ENCODE measurements at places on chromosomes 11 and 22.

- DNase-seq: no peak
Measured at GRCh38 chr11:47061429-47062178, 115.1 kb downstream of the ARFGAP2 start.

GRCh38 chr11:72589802-72590761, 84.1 kb downstream of the PDE2A start:
- DNase-seq: peak; percentile 26

DNA sequence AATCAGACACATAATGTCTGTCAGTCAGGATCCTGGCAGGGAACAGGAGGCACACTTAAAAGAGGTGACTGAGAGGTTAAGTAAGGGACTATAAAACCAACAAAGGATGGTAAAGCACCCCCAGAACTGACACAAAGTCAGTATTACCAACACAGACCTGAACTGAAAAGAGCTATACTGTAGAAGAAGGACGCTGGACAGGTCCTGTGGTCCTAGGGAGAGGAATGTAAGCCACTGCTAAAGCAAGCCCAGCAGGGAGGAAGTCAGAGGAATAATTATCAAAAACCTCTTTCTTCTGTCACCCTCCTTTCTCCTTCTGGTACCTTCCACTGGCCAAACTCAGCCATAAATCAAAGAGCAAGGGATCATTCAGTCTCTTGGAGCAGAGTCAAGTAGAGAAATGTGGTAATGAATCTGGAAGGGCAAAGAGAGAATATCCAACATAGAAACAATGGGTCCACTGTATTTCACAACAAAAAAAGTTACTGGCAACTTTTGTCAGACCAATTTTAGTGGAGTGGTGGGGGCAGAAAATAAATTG, 33.4 kb upstream of the ANGPTL5 start:
- DNase-seq: no peak

- no peak for DNase-seq
Measured at GRCh38 chr11:33172996-33173395, 11.7 kb upstream of the CSTF3 start.

DNA sequence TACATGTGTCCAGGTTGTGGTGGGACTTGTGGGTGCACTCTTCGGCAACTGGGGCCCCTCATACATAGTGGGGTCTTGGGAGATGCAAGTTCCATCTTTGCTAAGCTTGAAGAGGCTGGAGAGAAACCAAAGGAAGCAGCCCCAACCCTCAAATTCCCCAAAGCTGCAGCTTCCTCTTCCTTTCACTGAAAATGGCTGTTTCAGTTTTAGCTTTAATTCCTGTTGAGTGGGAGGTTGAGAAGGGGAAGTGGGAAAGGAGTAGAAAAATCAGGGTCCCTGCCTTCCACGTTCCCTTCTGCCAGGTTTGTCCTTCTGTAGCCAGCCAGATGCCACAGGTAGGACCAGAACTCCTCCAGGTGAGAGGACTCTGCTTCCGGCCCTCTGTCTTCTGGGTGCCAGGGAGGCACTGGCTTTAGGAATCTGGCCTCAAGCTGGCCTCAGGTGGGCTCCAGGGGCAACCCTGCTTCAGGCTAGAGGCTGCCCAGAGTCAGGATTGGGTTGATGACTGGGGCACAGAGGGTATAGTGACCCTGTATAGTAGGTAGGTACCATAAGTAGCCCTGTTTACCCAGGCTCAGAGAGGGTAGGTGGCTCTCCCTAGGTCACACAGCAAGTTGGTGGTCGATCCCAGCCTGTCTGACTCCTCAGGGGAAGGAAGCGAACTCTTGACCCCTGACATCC, 16.2 kb downstream of the P2RY6 start:
- DNase-seq: no peak

- no peak for DNase-seq
Measured at GRCh38 chr11:123545726-123546270, 108.6 kb downstream of the SCN3B start.

GRCh38 chr11:96284401-96284800, 58.6 kb downstream of the MAML2 start:
- DNase-seq: no peak

DNA sequence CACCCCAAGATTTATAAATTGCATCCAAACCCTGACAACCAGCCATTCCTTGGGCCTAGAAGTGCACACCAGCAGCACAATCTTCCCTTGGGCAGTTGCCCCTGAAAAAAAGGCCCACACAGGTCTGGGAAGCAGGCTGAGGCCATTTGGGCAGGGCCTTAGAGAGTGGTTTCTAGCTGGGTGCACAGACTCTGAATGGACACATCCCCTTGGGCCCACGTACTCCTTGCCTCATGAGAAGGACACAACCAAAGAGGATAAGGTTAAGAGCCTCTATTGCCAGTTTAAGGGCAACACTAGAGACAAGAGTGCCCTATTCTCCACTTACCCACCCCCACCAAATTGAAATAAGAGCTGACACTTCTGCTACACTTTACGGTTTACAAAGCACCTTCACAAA, 933 bp upstream of the PANX3 start:
- DNase-seq: no peak

DNA sequence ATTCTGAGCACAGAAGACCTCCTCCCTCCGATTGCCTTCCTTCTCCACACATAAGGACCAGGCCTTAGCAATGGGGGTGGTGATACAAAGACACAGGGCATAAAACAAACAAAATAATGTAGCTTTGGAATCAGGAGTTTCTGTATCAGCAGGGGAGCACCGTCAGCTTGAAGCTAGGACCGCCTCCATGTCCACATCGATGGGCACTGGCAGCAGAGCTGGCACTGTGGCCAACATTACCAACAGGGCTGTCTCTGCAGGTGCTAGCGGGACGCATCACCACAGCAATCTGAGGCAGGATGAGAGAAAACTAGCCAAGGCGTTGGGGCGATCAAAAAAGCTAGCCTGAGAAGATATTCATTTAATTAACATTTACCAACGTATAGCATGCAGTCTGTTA, 201.4 kb downstream of the MAML2 start:
- no peak for DNase-seq

GRCh38 chr11:35802221-35802620, 139.6 kb downstream of the TRIM44 start:
- DNase-seq: no peak

DNA sequence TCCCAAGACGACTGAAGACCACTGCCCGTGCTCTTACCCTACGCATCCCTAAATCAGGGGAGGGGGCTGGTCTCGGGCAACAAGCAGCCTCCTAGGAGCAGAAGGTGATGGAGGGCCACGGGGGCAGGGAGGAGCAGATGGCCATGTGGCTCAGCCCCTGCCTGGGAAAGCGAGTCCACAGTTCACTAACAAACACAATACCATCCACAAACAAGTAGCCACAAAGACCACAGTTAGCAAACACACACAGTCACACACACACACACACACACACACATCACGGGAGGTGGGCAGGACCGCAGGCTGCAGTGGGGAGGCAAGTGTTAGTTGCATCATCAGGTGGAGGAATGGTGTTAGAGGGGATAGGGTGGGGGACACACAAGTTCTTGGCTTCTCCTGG, 13.2 kb upstream of the FXYD2 start:
- DNase-seq: no peak

DNA sequence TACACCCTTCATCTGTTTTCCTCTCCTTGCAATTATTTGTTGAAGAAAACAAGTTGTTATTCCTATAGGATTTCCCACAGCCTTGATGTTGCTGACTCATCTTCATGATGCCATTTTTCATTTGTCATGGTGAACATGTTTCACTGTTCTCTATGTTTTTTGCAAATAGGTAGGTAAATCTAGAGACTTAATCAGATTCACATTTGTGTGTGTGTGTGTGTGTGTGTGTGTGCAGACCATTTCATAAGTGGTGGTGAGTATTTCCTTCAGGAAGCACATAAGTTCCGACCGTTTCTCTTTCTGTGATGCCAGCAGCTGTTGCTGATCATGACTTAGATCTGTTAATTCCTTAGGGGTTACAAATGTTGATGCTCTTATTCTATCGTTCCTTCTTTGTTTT, 80.3 kb upstream of the IZUMO1R start:
- no peak for DNase-seq

GRCh38 chr11:45884596-45885185, 760 bp upstream of the MAPK8IP1 start:
- DNase-seq: no peak

DNA sequence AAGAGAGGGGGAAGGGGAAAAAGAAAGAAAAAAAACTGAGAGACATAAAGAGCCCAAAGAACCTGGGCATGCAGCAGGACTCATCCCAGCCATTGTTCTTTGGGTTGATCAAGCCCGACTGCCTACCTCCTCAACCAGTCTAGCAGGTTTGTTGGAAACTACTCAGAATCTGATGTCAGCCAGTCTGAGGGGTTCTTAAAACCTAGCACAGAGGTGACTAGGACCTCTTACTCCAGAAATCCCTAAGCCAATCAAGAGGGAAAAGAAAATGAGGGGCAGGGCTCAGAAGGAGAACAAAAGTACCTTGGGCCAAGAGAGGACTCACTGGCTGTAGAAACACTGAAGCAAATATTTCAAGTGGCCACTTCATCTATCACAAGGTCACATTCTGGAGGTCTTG, 228.0 kb downstream of the AASDHPPT start:
- DNase-seq: no peak

GRCh38 chr11:61082062-61082870, 20.0 kb upstream of the CD5 start:
- DNase-seq: no peak

DNA sequence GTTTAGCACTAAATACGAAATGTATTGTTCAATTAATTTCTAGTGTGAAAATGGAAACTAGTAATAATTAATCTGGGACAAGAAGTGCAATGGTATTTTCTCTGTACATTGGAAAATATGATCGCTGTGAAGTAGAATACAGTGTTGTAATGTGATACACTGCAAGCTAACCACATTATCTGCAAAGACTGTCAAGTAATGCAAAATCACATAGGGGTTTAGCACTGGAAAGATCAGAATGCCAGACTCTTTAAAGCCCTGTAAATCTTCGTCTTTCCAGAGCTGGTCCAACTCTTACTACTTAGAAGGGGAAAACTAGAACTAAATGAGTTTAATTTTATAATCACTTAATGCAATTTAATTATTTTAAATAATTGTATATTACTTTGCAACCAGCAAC, 544.5 kb upstream of the ANO3 start:
- DNase-seq: no peak

GRCh38 chr22:47084226-47084625, 321.8 kb downstream of the TBC1D22A start:
- no peak for DNase-seq

GRCh38 chr11:1218788-1219445, 3.9 kb upstream of the MUC5B start:
- DNase-seq: no peak

DNA sequence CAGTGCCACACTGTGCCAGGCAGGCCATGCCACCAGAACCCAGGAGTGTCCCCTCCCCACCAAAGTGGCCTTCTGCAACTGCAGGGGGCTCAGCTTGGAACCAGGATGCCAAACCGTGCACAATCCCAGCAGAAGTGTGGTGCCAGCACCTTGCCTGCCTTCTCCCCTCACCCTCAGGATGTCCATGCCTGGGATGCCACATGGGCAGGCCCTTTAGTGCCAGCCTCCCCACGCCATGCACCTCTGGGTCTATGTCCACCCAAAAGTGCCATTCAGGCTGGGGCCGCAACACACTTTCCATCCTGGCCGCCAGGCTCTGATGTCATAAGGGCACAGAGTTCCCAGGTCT, 8.7 kb upstream of the TBC1D22A start:
- no peak for DNase-seq

GRCh38 chr11:110518809-110519514, 89.2 kb downstream of the FDX1 start:
- DNase-seq: no peak

DNA sequence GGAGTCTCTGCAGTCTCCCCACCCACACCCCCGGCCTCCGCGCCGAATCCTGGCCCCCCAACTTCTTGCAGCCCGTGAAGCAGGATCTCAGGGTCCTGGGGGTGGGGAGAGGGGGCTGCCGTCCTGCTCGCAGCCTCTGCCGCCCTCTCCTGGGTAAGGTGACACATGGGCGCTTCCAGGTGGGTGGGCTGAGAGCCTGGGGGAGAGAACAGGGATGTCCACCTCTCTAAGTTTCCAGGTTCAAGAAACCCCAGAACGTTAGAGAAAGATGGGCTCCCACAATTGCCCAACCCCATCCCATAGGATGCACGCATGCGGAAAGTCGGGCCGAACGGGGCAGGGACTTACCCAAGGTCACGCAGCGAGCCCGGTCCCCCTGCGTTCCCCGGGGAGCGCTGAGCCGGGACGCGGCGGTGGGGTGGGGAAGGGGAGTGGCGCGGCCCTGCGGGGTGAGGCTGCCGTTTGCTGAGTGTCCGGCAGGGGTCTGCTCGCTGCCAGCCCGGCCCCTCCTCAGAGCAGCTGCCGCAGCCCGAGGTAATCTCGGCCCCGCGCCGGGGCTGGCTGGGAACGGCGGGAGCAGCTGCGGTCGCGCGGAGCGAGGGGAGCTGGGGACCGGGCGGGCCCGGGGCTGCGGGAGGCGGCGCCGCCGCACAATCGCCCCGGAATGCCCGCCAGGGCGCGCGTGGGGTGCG, 705 bp upstream of the CAPN1 start:
- DNase-seq: peak; percentile 12

DNA sequence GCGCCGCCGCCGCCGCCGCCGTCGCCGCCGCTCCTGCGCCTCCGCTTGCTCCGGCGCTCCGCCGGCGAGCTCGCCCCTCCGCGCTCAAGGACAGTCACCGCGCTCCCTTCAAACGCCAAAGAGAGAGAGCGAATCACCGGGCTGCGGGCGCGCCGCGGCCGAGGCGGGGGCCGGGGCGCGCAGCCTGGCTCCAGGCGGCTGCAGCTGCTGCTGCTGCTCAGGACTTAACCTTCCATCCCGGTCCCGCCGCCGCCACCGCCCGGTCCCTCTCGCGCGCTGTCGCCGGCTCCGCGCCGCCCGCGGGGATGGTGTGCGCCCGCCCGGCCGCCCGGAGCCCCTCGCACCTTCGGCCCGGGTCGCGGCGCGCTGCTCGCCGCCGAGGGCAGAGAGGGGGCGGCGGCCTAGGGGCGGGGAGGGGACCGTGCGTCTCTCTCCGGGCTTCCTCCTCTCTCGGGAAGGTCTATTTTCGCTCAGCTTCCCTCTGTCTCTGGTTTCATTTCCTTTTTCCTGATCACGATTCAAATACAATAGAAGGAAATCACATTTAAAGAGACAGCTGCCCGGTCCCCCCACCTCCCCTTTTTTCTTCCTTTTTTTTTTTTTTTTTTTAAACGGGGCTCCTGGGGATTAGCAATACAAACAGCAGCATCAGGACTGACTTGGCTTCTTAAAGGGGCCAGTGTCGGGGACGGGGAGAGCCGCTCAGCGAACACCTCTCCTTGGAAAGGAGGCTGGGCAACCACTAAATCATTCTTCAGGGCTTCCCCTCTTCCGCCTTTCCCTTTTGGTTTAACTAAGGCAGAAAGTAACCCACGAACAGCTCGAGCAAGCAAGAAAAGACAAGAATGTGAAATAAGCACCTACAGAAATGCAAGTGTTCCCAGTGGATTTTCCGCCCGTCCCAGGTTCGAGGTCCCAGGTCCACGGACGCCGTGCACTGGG, 22.1 kb downstream of the LMO2 start:
- no peak for DNase-seq

GRCh38 chr11:10658621-10659338, 34.8 kb downstream of the IRAG1 start:
- no peak for DNase-seq

DNA sequence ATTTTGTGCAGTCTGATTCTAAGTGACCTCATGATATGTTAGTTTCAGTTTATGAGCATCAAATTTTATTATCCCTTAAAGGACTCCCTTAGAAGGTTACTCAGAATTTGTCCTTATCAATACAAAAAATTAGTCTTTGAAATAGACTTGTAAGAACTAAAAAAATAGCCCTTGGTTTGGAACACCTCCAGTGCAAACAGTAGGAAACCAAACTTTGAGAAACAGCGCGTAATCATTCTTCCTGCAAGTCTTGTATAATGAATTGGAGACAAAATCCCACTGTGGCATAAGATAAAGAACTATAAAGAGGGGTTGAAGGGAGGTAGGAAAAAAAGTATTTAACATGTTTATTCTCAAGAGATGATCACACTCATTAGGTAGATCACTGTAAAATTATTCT, 10.8 kb upstream of the MSANTD4 start:
- no peak for DNase-seq
